ENCODE measurements at places on chromosomes 7 and 10.
A peak's percentile ranks its signal among the peaks of the same experiment; 100 is the strongest.

GRCh38 chr7:30984359-30985107, 20.8 kb downstream of the GHRHR start:
- no peak for DNase-seq

GRCh38 chr10:28307267-28307666, 4.4 kb upstream of the MPP7 start:
- DNase-seq = no peak

- no peak for DNase-seq
Measured at GRCh38 chr7:157744786-157745601, 408.2 kb downstream of the DNAJB6 start.

DNA sequence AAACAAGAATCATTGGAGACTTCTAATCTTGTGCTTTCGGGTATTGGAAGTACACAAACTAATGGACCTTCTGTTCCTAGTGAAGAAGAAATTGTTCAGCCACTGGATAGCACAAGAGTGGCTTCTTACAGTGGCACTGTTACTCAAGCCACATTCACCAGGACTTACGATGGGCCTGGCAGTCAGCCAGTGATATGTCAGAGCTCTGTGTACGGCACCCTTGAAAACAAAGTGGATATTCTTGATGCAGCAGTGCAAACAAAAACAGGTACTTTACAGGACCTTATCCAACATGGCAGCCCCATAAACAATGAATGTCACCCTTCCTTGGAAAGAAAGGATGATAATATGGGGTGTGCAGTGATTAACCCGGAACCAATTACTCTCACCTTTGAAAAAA, 61.6 kb downstream of the TASOR2 start:
- DNase-seq = no peak

DNA sequence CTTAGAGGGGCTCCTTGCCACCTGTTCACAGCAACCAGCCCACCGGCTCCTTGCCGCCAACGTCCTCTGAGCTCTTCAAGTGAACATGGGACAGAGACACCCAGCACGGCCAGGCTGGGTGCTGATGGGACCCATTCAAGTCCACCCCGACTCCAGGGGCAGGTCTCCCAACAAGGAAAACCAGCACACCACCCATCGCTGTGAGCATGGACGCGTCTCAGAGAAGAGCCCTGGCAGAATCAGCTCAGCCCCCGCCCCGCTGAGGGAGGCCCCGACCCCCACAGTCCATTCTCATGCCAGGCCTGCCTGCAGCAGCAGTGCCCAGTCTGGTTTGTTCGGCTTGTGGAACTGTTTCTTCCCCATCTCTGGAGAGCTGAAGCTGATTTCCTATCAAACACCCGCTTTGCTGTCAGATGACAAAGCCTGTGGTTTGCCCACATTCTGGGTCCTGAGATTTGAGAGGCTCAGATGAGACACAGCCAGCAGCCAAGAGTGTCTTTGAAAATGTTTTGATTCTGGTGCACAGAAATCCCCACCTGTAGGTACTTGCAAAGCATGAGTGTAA, 216.6 kb downstream of the ZMYND11 start:
- no peak for DNase-seq

- peak; percentile 46 for DNase-seq
Measured at GRCh38 chr10:98414932-98415730, at the start of gene PYROXD2. TSS of gene PYROXD2 (minus strand) at chr10:98415182. CDS start at chr10:98415135, 47 bp downstream.

DNA sequence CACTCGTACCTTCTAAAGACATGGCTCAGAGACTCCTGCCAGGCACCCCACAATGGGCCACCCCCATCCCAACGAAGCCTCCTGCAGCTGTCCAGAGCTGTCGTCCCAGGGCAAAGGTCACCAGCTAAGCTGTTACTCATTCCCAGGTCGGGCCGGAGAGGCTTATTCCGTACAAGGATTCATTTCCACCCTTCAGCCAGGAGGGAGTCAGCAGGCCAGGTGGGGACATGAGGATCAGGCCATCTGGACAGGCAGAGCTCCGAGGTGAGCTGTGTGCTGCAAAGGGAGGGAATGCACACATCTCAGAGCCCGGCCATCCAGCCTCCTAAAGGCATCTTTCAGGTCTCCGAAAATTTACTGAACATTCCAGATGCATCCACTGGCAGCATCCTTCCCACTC, 63.9 kb upstream of the NANOS1 start:
- DNase-seq = no peak

- no peak for DNase-seq
Measured at GRCh38 chr7:130965515-130965914, 231.5 kb upstream of the KLF14 start.

GRCh38 chr7:111077001-111077400, 13.9 kb upstream of the LRRN3 start:
- no peak for DNase-seq

GRCh38 chr7:73350306-73351068, 22.5 kb downstream of the FKBP6 start:
- no peak for DNase-seq

- peak; percentile 45 for DNase-seq
Measured at GRCh38 chr7:155299535-155300202, 2.0 kb downstream of the INSIG1 start.

DNA sequence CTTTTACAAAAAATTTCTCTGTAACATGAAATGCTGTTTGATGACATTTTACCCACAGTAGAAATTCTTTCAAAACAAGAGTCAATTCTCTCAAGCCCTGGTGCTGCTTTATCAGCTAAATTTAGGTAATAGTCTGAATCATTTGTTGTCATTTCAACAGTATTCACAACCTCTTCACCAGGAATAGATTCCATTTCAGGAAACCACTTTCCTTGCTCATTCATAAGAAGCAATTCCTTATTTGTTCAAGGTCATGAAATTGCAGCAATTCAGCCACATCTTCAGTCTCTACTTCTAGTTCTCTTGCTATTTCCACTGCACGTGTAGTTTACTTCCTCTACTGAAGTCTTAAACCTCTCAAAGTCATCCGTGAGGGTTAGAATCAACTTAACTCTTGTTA, 14.1 kb downstream of the STAG3 start:
- DNase-seq = no peak

GRCh38 chr7:113504142-113504541, 385.8 kb upstream of the SMIM30 start:
- no peak for DNase-seq

DNA sequence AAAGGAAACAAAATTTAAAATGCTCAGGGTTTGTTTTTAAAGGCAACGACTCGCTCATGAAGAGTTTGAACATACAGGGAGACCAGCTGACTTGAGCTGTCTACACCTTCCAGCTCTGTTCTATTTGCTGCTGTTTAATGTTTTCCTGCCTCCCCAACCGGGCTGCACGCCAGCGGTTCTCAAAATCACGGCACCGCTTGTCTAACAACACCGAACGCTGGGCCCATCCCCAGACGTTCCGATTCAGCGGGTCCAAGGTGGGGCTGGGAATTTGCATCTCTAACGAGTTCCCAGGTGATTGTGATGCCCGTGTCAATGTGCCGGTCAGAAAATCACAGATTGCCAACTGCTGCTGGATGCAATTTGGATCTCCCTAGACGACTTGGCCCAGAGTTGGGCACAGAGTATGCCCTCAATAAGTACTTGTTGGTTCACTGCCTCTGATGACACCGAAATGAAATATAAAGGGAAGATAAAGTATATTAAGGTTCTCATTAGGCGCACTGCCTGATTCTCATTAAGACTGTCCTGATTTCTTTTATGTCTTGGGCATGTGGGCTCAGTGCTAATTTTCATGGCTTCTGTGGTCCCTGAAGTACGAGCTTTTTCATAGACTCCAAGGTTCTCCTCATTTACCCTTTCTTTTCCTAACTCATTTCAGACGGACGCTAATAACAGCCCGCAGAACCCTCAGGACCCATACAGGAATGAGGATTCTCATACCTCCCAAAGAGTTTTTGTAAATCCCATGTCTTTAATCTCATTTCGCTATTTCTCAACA, 28.5 kb downstream of the CELF2 start:
- no peak for DNase-seq

DNA sequence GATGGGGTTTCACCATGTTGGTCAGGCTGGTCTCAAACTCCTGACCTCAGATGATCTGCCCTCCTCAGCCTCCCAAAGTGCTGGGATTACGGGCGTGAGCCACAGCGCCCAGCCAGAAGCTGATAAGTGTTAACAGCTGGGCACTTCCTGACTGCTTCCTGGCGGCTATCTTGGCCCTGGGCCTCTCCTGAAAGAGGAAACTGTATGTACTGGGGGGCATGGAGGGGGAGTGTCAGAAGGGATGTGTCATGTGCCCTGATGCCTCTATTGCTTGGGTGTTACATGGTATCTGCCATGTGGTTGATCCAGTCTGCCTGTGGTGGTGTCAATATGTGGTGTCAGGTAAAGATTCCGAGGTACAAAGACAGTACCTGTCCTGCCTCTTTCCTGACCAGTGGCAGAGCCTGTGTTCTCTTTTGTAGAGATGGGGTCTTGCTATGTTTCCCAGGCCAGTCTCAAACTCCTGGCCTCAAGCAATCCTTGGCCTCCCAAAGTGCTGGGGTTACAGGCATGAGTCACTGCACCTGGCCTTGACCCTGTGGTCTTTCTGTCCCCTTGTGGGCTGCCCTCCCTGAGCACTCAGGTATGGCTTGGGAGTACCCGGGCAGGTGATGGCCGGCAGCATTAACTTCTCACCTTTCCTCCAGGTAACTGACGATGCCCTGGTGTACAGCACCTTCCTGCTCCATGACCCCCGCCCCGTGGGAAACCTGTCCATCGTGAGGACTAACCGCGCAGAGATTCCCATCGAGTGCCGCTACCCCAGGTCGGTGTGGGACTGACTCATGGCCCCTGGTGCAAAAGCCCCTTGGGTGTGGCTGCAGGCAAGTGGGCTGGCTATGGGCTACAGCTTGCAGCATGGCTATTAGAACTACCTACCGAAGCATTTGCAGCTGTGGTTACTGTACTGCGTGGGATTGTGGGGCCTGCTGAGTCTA, 4.4 kb downstream of the ZP3 start:
- DNase-seq = no peak

GRCh38 chr7:115662120-115662519, 368.4 kb downstream of the TFEC start:
- DNase-seq = no peak

GRCh38 chr7:21108182-21108581, 319.7 kb upstream of the SP4 start:
- no peak for DNase-seq

- DNase-seq = no peak
Measured at GRCh38 chr10:16612115-16612980, 90.7 kb upstream of the C1QL3 start.

GRCh38 chr10:98235846-98236245, 32.1 kb downstream of the LOXL4 start:
- no peak for DNase-seq

DNA sequence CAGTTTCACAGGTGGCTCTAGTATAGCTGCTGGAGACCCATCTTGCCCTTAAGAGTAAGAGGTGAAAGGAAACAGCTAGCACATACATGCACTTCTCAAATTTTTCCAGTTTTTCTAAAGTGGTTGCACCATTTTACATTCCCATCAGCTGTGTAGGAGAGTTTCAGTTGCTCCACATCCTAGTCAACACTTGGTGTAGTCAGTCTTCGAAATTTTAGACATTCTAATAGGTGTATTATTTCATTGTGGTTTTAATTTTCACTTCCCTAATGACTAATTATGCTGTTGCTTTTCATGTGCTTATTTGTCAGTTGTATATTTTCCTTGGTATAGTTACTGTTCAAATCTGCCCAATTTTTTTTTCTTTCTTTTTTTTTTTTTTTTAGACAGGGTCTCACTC, 9.5 kb upstream of the HACD1 start:
- DNase-seq = no peak

GRCh38 chr7:13989126-13989948, at the start of gene ETV1:
TSS of gene ETV1 (minus strand) at chr7:13989666. CDS start at chr7:13989052, 614 bp downstream.
- DNase-seq = no peak

DNA sequence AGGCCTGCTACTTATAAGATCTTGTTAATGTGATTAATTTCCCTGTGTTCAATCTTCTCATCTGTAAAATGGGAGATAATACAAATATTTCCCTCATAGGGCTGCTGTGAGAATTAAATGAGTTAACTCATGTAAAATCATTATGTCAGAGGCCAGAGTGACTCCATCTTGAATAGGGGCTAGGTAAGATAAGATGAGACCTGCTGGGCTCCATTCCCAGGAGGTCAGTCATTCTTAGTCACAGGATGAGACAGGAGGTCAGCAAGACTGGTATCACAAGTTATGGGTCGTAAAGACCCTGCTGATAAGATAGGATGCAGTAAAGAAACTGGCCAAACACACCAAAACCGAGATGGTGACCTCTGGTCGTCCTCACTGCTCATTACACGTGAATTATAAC, 200.7 kb downstream of the CYP26A1 start:
- DNase-seq = no peak

GRCh38 chr7:92904244-92905131, 68.1 kb upstream of the CDK6 start:
- peak; percentile 62 for DNase-seq

DNA sequence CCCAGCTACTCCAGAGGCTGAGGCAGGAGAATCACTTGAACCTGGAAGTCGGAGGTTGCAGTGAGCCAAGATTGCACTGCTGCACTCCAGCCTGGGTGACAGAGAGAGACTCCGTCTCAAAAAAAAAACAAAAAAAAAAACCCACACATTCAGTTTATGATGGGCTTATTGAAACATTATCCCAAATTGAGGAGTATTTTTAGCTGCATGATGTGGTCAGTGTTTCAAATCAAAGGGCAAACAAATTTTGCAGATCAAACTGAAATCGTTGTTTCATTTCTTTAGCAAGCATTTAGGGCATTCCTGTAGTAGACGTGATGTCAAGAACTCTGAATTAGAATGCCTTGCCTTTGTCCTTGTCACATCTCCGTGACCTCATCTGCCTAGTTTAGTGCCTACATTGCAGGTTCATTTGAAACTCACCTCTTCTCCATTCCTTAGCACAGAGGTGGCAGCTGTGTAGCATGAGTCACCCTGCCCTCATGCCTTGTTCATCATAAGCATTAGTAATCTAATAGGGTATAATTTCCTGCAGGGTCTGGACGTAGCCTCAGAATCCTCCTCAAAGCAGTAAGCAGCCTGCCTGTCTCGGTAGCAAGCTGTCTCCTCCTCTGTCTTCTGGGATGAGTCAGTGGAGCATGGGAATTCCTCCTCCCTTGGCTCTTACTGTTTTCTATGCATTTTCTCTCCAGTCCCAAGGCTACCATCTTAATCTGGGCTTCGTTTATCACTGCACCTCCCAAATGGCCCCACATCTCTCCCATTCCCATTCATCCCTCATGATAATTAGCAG, 73.8 kb downstream of the CUL1 start:
- DNase-seq = no peak

DNA sequence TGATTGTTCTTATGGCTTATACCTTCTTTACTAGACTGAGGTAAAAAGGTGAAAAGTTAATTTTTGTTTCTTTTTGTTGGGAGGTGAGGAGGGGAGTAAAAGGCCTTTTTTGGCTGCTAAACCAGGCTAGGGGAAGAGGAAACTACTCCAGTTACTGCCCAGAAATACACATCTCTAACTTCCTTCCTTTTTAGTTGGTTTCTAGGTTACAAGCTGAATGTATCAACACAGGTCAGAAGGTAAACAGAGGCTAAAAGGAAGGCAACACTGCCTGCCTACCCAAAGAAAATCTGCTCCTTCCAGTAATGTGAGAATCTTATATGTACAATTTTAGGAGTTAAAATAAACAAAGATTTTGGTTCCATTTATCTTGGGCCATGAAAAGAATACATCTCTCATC, 140.4 kb downstream of the NRBF2 start:
- no peak for DNase-seq
